ENCODE measurements at places on chromosomes 12 and 14. TPM values are rescaled to one million over a fixed set of nuclear protein-coding genes. Genes with fewer than 3 reads are reported as not detected.

FOXM1 gene
- total RNA-seq = 1.2 TPM

LRP1-AS gene
- not detected for total RNA-seq

KRT82 gene
- not detected for total RNA-seq

MIP gene
- total RNA-seq = not detected

PPP1R36 gene
- total RNA-seq = 1.8 TPM

Measured in smooth muscle cell of the umbilical artery (primary cell).